ENCODE measurements at places on chromosomes 5 and 9. TPM values are rescaled to one million over a fixed set of nuclear protein-coding genes. Genes with fewer than 3 reads are reported as not detected.

Gene SLC36A3
- not detected for total RNA-seq

DNA sequence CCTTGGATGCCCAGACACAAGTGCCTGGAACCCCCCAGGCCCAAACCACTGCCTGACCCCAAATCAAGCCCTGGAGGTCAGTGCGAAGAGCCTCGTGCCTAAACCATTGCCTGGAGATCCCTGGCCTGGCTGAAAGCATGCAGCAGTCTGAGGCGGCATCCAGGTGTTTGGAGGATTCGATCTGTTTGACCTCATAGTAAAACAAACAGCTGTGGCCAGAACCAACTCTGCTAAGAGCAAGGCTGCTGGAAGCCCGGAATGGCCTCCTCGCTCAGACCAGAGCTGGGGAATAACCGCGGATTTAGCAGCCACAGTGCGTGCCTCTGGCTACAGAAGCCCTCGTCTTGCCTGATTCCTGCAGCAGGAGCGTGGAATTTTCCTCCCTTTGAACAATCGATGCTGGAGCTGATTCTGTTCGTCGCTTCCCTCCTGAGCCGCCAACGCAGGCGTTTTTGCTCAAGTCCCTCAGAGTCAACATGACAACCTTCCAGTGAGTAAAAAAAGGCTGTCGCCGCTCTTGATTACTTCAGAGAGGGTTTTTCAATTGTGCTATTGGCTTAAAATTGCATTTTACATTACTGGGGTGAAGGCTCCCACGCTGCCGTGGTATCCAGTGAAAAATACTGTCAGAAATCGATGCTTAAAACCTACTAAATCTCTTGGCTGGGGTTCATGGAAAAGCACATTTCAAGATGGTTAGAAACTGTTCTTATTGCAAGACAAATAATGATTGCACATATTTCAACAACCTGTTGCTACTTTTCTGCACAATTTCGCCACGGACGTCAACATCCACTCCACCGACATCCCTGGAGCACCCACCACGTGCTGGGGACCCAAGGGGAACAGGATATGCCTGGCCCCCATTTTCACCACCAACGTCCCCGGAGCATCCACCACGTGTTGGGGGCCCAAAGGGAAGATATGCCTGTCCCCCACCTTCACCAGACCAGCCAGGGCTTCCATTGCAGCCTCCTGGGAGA is 190.0 kb downstream of the OLFM1 start:
- no peak for DNase-seq

GRCh38 chr5:90845723-90846554 is 287.3 kb downstream of the ADGRV1 start:
- no peak for DNase-seq

Gene IL9
- not detected for total RNA-seq

Data from tongue (tissue), 3 donors.